Sciatic nerve (tissue), 2 donors: ENCODE measurements at places on chromosomes 3 and 15.

GRCh38 chr3:71579326-71579934, 4.1 kb downstream of the FOXP1 start:
- no peak for DNase-seq

DNA sequence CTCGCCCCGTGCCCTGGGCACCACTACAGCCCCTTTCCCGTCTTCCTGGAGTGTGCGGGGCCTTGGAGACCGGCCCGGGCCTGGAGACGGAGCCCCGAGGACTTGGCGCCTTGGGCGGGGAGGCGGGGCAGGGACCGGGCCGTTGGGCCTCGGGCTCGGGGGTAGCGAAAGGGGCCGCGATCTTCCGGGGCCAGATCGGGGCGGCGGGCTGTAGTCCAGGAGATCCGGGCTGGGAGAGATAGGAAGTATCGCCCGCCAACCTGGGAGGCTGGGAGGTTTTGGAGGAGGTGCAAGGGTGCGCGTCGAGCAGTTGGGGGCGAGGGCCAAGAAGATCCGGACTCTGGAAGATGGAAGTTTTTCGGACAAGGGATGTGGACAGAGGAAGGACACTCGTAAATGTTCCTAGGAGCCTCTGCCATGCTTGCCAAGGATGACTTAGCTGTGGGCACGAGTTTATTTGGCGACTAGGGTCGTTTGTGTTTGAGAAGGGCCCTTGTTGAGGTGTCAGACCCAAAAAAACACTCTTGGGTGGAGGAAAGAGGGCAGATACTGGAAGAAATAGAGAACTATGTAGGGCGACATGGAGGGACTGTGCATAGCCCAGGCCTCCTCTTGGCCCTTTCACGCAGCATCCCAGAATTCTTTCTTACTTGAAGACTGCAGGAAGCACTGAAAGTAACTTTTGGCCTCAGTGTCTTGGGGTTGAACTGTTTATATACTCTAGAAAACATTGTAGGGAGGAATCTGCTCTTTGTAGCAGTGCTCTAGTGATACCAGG, 712 bp downstream of the RTF1 start:
- DNase-seq: peak; percentile 70

DNA sequence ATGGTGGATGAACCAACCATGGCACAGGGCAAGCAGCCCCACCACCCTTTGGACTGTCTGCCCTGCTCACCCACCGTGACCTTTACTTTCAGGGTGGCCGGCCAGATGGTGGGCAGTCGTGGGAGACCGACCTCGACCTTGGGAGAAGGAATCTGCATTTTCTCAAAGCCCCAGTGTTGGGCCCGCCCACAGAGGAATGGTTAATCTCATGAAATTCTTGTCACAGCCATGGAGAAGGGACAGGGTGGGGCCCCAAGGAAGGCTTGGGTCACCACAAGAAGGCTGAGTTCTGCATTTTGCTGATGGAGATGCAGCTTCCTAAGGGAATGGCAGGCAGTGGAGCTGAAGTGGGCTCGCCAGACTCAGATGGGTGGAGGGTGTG, 2.9 kb downstream of the PLXND1 start:
- DNase-seq: no peak

DNA sequence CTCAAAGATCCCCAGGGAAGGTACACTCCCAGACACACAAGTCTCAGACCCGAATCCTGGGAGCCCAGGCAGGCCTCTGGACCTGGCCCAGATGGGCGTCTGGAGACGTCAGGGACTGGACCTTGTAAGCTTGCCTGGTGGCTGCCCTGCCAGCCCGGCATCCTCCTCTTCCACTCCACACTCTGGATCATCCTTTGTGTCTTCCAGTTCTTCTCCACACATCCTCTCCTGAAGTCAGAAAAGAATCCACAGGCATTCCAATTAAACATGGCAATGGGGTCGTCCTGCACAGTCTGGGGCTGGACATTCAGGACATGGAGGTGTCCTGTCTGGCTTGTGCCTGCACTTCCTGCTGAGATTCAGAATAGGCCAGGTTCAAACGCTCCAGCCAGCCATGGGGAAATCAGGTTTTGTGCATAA, 208.8 kb upstream of the IGF1R start:
- DNase-seq: no peak

DNA sequence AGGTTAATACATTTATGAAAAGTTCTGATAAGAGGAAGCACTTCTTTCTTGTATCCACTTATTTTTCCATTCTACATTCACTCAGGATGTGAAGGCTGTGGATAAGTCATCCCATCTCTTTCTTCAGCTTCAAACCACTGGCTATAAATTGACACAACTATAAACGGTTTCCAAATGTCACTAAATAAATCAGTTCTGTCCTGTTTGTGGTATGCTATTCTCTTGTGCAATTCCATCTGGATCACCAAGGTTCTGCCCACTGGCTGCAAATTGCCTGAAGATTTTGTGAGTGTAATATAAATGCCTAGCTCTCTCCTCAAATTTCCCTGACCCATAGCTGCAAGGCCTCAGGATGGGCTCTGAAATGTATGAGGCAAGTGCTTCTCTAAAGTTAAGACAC, 7.1 kb upstream of the LMOD3 start:
- DNase-seq: no peak

GRCh38 chr15:94265009-94265408, 33.6 kb downstream of the MCTP2 start:
- DNase-seq: no peak

- peak; percentile 95 for DNase-seq
Observed at GRCh38 chr3:168095611-168096209, at the start of gene GOLIM4. GOLIM4 (minus strand) TSS chr3:168095924; CDS start chr3:168095285, 639 bp downstream.
